ENCODE measurements at places on chromosomes 2 and 18.

DNA sequence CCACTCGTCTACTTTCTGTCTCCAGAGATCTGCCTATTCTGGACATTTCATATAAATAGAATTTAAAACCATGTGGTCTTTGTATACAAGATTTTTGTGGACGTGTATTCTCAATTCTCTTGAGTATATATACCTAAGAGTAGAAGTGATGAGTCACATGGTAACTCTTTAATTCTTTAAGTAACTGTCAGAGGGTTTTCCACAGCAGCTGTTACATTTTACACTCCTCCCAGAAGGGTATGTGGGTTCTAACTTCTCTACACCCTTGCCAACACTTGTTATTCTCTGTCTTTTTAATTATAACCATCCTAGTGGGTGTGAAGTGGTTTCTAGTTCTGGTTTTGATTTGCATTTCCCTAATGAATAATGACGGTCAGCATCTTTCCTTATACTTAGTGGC lies 70.9 kb downstream of the MAP3K20 start:
- no peak for DNase-seq

DNA sequence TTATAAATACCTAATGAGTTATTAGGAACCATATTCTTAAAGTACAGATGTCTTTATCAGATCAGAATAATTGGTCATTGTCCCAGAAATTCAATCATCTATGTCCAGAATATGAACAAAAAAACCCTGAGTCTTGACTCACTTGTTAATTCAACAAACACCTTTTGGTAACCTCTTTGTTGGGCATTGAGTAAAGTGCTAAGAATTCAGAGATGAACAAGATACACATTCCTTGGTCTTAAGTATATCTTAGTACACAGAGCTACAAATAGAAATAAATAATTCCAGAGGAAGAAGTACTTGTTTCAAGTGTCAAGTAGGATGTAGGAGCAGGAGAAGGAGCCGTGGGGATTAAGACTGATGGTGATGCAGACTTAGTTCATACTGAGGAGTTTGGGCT lies 798.1 kb downstream of the CPS1 start:
- no peak for DNase-seq

DNA sequence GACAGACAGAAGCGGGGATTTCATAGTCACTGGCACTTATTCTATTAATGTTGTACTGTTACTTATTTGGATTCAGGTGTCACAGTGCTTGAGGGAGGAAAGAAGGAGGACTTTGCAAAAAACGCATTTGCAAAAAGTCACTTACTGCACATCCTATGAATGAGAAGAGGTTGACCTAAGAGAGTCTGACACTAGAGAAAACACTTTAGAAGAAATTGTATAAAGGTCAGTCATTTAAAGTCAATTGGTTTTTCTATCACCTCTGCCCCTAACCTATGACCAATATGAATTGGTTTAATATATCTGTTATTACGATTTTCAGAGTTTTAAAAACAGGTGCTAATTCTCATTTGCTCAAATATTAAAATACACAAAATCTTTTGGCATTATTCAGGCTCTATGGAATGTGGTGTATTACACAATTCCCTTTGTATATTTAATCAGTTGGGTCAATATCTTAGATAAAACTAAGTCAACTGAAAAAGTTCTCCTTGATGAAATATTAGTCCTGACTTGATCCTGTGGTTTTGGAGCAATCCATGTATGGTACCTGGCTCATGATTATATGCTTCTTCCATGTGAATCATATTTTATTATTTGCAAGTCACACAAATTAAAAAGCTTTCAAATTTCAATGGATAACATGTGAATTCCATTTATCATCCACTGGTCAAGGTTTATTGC lies 157.4 kb downstream of the CDH2 start:
- DNase-seq: no peak

- DNase-seq: no peak
Observed at GRCh38 chr2:9124231-9124741, 82.3 kb upstream of the ASAP2 start.

DNA sequence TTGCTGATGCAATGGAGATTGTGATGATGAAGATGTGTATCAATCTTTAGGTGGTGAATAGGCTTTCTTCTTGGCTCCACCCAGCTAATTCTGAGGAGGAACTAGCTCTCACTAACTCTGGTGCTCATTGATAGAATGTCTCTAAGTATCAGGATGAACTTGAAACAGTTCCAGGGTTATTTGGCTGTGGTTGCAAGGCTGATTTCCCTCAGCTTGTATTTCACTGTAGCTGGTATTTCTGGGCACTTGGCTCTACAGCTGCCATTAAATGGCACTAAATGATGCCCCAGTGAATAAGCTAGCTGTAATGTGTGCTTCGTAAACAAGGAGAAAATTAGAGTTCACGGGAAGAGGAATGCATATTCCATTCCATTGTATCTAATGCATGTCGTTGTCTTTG lies 241.2 kb downstream of the RPIA start:
- no peak for DNase-seq

- no peak for DNase-seq
Observed at GRCh38 chr2:177742851-177743250, 329.7 kb downstream of the PDE11A start.

DNA sequence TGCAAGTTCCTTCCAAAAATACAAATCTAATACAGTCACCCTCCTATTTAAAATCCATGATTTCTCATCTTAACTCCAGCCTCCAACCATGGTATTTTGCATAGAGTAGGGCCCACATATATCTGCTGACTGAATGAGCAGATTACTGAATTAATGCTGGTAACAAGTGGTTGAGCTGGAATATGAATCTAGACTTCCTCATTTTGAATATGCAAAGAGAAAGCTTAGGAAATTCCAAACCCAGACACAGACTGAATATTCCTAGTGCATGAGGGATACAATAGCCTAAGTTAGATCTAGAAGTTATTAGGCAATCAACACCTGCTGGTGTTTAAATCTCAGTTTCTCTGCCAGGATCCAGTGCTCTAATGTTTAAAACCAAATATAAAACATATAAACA lies 215.1 kb upstream of the CYP26B1 start:
- no peak for DNase-seq

Measured in midbrain (tissue), 1 donor.